ENCODE measurements at places on chromosomes 3 and 15.

DNA sequence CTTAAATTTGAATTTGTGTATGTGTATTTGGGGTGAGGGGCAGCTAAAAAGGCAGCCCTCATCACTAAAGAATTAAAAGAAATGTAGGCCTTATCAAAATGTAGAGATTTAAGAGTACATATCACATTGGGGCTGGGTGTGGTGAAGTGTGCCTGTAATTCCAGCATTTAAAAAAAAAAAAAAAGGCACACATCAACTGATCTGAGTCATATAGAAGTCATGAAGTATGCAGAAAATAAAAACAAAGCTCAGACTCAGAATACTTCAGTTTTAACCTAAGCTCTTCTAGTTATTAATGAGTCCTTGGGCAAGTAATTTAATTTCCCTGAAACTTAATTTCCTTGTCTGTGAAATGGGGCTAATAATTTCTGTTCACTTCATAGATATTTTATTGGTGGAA lies 31.6 kb downstream of the SLC24A1 start:
- DNase-seq, result no peak

DNA sequence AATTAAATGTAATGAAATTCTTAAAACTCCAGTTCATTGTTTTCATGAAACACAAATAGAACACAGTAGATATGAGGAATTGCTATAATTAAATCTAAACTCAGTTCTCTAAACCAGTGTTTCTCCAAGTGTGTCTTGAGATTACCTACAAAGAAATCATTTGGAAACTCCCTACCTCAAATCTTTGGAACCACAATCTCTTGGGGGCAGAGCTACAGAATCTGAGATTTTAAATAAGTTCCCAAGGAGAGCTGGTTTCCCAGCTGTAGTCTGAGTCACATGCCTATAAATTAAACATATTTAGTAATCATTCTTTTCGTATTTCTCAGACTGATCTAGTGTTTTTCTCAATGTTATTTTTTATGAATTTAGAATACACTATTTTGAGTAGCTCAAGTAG lies 17.0 kb upstream of the ACTC1 start:
- DNase-seq, result no peak

GRCh38 chr15:92831336-92831654 lies 68.8 kb upstream of the CHD2 start:
- DNase-seq, result no peak

GRCh38 chr3:84806958-84807357 lies 151.8 kb upstream of the CADM2 start:
- DNase-seq, result no peak

DNA sequence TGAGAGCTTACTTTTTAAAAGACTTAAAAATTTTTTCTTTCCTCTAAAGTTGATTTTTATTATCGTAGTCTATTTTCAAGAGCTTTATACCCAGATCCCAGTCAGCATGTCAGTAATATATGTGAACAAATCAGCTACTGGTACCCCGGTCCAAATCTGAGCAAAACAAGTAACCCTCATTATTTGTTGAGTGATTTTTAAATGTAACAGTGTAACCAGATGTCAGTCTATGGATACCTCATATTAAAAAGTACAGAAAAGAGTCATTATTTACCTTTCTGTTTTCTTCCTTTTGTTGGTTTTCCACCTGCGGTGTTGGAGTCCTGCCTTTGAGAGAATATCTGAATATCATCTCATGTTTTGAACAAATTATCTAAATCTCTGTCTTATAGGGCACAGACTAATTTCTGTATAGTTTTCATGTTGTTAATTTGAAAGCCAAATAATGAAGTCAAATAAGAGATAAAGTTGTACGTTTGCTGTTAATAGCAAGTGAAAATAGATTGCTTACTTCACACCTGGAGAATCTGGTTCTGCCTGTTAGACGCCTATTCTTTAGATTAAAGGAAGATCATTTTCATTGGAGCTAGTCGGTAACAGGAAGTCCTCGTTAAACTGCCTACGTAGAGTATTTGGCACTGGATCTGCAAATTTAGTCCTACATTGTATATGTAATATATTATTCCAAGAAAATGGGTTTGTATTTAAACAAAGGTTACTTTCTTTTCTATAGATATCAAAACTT lies at the start of gene STX19:
STX19 (minus strand) TSS at position 505 of the 745 bp plus-strand sequence. CDS start 13,328 bp downstream, outside the sequence.
- peak; percentile 76 for DNase-seq

DNA sequence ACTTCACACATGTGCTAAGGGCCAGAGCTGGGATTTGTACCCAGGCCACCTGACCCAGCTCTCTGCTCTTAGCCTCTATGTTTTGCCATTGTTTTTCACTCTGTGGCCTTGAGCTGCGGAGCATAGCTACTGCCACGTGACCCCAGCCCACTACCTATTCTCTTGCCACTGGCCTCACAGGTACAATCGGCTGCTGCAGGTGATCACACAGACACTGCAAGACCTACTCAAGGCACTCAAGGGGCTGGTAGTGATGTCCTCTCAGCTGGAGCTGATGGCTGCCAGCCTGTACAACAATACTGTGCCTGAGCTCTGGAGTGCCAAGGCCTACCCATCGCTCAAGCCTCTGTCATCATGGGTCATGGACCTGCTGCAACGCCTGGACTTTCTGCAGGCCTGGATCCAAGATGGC lies 46.2 kb downstream of the SEMA3G start:
- no peak for DNase-seq

DNA sequence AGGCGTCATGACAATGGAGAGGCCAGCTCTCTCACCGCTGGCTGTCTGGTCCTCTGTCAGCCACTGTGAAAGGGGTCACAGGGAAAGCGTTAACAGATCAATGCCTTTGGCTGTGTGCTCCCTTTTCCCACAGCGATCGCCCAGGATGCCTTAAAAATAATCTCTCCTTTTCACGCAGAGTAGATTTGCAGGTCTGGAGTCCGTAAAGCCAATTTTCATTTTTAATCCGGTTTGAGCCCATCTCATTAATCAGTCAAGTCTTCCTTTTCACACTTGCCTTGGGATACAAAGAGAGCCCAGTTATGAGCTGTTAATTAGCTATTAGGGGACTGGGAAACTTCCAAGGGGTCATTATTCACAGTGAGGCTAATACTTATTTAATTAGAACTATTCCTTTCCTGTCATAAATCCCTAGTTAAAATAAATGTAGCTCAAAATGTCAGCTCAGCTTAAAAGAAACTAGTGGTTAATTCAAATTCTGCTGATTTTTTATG lies 104.3 kb upstream of the RASGRP1 start:
- DNase-seq, result peak; percentile 70

- DNase-seq, result no peak
Observed at GRCh38 chr15:53034767-53035245, 244.7 kb upstream of the ONECUT1 start.

GRCh38 chr3:108221393-108221792 lies 831 bp downstream of the IFT57 start:
- DNase-seq, result peak; percentile 27

GRCh38 chr3:54859184-54859583 lies 68.7 kb downstream of the LRTM1 start:
- peak; percentile 42 for DNase-seq

DNA sequence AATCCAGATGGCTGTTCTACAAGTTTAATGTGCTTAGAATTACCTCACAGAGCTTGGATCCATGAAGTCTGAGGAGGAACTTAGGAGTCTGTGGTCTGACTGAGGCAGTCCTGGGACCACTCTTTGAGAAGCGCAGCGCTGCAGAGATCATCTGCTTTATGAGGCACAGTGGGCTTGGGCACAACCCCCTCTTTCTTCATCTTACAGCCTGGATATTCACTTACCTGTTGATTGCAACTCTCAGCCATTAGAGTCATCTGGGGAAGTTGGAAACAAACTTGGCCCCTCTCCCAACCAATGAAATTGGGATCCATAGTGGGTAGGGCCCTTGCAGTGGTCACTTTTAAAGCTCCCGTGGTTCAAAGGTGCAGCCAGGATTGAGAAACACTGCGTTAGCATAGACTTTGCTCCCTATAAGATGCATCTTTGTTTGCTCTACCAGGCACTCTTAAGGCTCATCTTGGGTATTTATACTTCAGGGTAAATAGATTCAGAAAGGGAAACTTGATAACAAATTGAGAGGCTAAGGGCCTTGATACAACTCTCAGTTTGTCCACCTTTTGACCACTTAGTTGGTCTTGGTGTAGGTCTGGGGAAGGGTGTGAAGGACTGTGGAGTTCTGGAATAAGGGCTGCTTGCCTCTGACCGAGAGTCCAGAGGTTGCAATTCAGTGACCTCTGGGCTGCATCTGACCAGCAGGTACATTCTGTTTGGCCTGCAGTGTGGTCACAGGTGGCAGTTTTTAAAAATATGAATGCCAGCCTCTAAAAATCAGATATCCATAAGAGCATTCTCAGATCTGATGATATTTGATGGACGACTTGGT lies 22.8 kb downstream of the FEM1B start:
- no peak for DNase-seq
